ENCODE measurements at places on chromosomes 5 and 9.

- DNase-seq = no peak
Observed at GRCh38 chr5:1661311-1661710, 137.6 kb upstream of the LPCAT1 start.

DNA sequence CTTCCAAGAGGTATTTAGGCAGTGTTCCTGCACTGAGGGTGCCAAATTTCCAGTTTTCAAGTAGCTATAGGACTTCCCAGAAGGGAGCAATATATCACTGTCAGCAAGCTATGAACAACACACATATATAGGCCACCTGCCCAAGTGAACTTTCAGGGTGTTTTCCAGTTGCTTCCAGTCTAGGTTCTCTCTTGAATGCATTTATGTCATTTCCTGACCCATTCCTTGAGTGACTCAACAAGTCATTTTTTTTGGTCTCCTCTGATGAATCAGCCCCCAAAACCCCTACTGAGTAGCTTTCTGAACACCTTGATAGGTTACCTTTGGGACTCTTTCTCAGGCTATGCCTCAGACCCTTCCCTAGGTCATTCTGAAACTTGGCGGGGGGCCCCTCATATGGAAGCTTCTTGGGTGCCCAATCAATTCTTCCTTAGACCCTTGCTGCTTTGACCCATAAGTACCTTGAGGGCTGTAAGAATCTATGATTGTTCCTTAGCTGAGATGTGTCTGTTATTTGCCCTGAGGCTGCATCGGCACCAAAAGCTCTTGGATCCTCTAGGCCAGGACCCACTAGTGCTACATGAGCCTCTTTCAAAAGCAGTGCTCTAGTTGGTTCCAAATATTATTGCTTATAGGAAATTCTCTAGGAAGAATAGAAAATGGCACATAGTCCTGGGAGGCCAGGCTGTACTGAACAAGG, 12.4 kb downstream of the DNAJB5 start:
- DNase-seq = no peak

DNA sequence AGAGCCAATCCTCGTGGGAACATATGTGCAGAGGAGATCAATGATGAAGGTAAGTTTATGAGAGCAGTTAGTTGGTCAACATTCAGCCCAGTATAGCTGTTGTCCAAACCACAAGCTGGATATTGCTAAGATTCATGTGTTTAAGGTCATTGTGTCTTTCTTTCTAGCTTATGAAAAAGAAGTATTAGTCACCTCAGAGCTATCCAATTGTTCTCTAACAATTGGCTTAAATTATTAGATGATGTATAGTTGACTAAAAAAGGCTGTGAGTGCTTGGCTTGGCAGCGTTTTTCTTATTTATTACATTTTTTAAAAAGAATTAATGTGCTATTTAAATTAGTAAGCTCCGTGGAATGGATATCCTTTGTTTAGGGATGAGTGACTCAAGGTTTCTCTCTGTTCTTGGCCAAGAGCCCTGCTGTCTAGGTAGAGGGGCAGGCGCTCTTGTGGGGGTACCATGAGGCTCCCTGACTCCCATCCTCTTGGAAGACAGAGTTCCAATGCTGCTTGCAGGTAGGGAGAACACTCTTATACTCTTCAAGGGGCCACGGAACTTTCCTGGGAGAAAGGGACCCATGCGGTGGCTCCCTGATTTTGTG, 487.4 kb downstream of the IRX1 start:
- DNase-seq = no peak

DNA sequence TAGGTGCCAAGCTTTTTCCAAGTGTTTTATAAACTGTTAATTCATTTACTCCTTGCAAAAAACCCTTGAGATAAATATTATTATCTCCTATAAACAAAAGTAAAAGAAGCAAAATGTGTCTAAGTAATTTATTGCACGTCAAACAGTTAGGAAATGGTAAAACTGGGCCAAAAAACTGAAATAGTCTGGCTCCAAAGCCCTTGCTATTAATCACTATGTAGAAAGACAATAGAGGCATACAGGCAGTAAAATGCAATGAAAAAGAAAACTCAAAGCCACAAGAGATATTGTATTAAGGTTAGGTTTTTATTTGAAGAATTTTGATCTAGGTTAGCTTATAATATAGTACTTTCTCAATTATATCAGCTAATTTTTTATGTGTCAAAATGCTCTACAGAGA, 457.7 kb downstream of the ANXA1 start:
- no peak for DNase-seq

Measured in left renal pelvis (tissue), 4 donors.